Ascending aorta (tissue), 2 donors: ENCODE measurements at places on chromosomes 2 and 18.

- no peak for DNase-seq
Observed at GRCh38 chr2:177413703-177414102, 21.1 kb downstream of the AGPS start.

DNA sequence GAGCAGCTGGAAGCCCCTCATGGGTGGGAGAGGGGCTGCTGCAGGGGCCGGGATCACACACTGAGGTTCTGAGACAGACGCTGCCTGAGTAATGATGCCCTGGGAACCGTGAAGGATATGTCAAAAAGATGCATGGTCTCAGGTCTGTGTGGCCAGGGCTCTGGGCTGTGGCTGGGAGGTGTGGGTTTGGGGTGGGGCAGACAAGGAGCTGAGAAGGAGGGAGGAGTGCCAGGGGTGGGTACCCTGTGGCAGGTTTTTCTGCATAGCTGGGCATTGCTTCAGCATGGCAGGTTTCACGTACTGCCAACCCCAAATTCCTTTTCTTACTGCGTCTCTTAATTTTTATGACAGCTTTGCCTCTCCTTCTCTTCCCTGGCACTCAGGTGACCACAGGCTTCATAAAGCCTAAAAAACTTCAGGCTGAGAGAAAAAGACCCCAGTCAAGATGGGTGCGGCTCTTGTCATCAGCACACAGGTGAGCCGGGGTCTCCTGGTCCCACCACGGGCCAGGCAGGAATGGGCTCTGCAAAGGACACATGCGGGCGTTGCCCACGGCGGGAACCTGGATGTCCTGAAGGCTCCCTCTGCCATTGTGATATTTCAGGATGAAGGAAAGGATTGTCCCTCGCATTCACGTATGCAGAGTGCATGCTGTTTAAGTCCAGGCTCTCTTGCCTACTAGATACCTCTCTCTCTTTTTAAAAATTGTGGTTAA is 18.0 kb downstream of the MALL start:
- no peak for DNase-seq

DNA sequence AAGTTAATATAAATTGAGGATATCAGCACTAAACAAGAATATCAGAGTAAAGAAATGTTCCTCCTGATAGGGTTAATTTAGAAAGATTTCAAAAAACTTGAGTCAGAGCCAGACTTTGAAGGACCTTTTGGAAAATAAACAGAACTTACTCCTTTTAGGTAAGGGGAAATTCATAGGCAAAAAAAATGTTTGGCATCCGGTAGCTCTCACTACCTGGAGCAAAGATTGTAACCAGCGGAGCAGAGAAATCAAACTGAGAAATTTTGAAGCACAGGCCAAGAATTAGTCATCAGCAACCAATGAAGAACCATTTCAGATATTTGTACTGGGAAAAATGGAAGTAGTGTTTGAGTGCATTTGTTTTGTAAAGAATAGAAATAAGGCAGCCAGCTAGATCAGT is 113.0 kb downstream of the ICA1L start:
- DNase-seq: no peak

DNA sequence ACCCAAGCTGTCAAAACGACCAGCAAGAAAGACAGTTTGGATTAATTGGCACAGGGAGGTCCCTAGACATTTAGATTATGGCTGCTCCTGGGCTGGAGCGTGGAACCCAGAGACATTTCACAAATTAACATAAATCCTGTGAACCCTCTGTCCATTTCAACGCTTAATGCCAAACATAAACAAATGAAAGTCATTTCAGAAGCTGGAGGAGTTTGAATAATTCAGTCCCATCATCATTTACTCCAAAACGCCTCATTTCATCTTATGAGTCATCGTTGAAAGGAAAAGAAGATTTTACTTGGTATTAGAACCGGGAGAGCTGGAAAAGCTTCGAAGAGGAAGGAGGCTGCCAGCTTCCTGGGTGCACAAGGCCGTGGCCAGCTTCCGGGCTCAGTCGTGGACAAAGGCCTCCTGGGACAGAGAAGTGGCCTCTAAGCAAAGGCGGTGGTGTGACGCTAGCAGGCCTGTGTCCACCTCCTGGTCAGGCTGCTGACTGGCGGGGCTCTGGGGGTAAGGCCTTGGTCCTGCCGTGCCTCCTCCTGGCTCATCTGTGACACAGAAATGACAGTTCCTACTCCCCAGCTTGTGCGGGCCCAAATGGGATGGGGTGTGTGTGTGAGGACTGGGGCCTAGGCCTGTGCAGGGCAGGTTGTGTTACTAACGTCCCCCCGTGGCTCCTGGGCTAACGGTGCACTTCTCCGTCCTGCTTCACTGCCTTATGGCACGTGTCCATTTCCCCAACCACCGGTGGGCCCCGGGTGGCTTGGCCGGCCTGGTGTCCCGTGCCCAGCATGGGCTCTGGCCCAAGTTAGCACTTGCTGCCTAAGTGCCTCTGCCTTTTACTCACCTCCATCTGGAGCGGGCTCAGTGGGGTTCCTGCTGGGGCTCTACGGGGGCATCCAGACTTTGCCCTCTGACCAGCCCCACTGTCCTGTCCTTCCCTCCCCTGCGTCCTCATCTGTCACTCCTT is 71.6 kb downstream of the RRM2 start:
- no peak for DNase-seq

DNA sequence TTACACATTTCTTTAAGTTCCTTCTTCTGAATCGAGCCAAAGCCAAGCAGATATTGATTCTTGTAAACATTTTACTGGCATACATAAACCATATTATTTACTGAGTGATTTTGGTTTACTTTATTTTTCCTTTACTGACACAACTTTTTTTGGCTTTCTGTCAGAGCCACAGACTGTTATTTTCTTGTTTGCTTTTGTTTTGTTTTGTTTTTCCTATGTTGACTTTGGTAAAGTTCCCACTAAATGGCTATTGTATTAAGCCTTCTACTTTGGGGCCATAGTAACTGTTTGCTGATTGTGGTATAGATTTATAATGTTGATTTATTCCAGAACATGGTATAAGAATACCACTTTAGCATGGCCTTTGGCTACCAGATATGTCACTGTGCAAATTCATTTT is 419.4 kb downstream of the DCDC2C start:
- no peak for DNase-seq
